HepG2 (cell line): ENCODE measurements at places on chromosomes 11 and 22.

GRCh38 chr11:19191530-19192169 is 10.1 kb downstream of the CSRP3 start:
- DNase-seq = peak; percentile 47

DNA sequence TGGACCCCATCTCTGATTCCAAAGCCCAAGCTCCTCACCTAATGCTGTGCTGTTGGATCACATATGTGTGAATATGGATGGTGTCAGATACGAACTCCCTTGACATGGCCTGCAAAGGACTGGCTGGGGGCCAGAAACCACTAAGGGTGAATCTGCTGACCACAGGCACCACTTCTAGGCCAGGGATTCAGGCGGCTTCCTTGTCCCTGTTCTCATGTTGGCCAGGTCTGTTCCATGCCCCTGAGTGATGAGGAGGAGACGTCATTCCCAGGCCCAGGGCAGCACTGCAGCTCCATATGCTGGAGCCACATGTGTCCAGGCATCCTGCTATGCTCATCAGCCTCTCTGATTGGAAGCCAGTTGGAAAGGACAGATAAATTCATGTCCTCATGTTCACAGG is 130.0 kb upstream of the BDNF start:
- DNase-seq = no peak

GRCh38 chr11:79484872-79485271 is 44.0 kb upstream of the TENM4 start:
- no peak for DNase-seq

GRCh38 chr11:67645521-67646461 is 4.7 kb downstream of the ACY3 start:
- no peak for DNase-seq

- DNase-seq = peak; percentile 11
These were observed 460 bp downstream of the ZC3H12C start for GRCh38 chr11:110093407-110094297.

- DNase-seq = peak; percentile 2
These were observed 465.5 kb downstream of the GUCY1A2 start for GRCh38 chr11:106552694-106553203.

DNA sequence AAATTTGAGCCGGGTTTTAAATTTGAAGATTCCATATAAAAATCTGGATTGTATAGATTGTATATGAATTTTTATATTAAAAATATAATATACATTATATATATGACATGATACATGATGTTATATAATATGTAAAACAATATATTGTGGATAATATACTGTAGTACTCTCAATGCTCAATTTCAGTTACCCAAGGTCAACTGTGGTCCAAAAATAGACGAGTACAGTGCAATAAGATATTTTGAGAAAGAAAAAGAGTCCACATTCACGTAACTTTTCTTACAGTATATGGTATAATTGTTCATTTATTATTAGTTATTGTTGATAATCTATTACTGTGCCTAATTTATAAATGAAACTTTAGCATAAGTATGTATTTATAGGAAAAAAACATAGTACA is 94.2 kb upstream of the YWHAH start:
- no peak for DNase-seq

DNA sequence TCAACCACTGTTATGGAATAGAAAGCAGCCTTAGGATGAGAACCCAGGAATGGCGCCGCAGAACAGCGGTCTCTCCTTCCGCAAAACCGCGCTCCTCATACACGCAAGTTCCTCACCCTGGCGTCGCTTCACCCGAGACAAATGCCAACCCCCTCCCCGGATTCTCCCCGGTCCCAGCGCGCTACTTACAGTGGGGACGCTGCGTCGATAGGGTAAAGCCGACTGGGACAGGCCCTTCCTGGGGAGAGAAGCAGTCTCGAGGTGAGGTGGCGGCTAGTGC is 287 bp downstream of the RPS13 start:
- DNase-seq = no peak

- DNase-seq = peak; percentile 51
These were observed 202.2 kb upstream of the SORL1-AS1 start for GRCh38 chr11:121654843-121655536.

DNA sequence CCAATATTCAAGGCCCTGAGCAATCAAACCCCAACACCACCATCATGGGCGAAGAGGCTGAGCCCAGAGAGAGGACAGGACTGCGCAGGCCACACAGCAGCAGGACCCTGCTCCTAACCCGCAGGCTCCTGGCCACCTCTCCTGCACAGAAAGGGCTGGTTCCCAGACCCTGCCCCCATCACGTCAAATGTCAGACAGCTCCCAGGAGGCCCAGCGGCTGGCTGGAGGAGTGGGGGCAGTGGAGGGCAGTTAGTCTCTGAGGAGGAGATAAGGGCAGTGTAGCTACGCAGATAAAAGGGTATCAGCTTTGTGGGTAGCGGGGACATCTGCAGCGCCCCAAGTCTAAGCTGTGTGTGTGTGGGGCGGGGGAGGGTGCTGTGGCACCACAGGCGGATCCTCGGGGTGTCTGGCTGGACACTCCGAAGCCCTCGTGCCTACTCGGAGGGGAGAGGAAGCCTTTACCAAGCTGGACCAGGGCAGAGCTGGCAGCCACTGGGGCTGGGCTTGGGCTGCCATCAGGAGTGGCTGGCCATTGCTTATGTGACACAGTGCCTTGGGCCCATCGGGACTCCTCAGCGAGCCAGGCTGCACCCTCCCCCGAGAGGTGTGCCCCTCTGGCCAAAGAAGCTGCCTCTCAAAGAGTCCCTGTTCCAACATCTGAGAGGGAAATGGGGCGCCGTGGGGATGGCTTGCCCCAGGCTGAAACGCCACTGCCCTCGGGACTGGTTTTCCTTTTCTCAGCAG is 21.5 kb downstream of the FADS3 start:
- no peak for DNase-seq

DNA sequence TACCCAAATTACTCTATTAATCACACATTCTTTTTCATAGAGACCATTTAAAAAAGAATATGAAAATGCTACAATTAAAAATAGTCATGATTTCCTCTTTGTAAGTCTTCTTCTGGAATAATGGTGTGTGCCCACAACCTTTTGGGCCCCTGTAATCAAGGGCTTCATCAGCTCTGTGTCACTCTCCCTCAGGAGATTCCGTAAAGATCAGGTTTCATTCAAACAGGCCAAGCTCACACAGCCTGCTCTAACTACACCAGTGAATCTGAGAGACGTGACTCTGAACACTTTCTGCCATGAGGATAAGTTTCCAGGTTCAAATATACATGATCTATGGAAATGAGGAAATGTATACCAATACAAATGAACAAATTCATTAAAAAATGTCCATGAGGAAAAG is 9.5 kb downstream of the DRICH1 start:
- DNase-seq = no peak

DNA sequence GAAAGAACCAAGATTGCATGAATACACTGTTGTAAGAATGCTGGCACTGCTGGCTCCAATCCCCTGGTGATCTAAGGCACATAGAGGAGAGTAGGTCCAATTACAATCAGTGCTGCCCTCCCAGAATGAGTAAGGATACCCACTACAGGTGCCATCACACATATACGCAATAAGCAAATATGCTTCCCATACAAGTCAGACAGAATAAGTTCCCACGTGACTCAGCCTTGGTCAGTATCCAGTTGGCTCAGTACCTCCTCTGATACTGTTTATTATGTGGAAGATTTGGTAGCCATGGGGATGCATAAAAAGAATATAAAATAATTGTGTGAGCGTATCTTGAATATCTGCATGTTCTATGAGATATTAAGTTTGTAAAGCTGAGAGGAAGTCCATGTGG is 8.9 kb upstream of the OR2D3 start:
- DNase-seq = no peak

GRCh38 chr11:55571828-55572227 is at the start of gene OR4C16:
OR4C16 (plus strand) TSS chr11:55572128; CDS start chr11:55572128, 0 bp downstream.
- DNase-seq = no peak

GRCh38 chr11:9013373-9013772 is 9.6 kb upstream of the NRIP3 start:
- no peak for DNase-seq

GRCh38 chr11:2182075-2182474 is 10.5 kb upstream of the TH start:
- no peak for DNase-seq

- no peak for DNase-seq
These were observed 251.2 kb downstream of the FAT3 start for GRCh38 chr11:92475819-92476218.

- DNase-seq = no peak
These were observed 49.9 kb downstream of the CSF2RB start for GRCh38 chr22:36963302-36963701.

GRCh38 chr11:11370255-11370961 is 17.4 kb upstream of the CSNK2A3 start:
- DNase-seq = no peak

GRCh38 chr11:118659953-118660680 is 19.3 kb downstream of the TREH start:
- no peak for DNase-seq

DNA sequence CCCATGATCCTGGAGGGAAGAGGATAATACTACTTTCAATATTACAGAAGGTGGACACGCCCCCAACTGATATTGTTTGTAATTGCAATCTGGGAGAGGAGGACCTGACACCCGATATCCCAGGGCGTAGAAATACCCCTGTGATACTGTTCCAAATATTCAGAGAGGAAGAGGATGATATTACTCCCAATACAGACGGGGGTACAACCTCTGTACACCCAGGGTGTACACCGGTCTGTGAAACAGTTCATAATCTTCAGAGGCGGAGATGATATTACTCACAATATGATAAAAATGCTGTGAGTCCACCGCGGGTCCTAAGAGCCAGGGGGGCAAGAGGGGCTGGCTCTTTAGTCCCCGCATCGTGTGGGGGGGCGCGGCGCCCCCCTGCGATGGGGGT is 57.2 kb upstream of the ALDH3B2 start:
- DNase-seq = no peak

DNA sequence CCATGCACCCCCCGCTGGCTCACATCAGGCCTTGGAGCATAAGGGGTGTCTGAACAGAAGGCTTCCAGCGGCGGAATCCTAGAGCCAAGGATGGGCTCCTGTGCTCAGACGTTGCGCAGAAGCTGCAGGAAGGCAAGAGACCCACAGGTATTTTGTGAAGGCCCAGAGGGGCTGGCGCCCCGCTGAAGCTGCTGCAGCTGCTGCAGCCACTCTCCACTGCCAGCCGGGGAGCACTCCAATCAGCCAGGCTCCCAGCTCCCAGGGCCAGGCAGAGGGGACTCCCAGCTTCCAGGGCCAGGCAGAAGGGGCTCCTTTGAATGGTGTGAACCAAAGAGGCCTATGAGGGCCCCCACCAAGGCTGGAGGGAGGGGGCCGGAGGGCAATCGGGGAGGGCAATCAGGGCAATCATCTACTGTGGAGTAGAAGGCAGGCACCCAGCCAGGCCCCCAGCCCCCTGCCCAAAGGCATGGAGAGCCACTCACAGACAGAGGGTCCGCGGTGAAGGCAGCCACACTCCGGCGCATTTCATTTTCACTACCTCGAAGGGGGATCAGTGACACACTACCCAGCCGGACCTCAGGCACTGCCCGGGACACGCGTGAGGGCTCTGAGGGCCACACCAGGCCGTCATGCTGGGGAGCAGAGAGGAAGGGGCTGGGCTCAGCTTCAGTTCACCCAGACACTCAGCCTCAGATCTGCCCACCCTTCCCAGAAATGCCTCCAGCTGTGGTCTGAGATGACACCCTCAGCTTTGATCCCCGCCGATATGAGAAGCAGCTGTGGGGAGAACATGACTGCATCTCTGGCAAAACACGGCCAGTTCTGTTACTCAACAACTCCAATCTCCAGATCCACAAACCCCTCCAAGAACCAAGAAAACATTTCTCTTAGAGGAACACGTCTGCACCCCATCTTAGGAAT is 11.6 kb upstream of the PDE2A start:
- DNase-seq = no peak

DNA sequence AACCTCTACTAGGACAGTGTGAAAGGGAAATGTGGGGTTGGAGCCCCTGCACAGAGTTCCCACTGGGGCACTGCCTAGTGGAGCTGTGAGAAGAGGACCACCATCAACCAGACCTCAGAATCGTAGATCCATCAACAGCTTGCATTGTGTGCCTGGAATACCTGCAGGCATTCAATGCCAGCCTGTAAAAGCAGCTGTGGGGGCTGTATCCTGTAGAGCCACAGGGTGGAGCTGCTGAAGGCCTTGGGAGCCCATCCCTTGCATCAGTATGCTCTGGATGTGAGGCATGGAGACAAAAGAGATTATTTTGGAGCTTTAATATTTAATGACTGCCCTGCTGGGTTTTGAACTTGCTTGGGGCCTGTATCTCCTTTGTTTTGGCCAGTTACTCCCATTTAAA is 46.3 kb downstream of the PGR start:
- no peak for DNase-seq

DNA sequence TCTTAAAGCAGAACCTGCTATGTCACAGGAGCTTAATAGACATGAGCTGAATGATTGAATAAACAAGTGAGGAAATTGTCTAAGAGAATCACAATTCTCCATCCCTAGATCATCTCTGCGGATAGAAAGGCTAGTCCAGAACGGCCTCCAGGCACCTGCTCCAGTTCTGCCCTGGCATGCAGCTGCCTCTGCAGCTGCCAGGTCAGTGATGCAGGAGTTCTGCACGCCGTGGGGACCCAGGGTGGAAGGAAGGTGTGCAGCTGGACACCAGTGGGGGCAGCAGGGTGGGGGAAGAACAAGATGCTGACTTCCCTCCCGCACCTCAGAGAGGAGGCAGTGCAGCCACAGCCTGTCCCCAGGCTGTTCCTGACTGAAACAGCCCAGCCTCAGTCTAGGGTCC is 192.1 kb upstream of the NCAM1 start:
- DNase-seq = no peak

DNA sequence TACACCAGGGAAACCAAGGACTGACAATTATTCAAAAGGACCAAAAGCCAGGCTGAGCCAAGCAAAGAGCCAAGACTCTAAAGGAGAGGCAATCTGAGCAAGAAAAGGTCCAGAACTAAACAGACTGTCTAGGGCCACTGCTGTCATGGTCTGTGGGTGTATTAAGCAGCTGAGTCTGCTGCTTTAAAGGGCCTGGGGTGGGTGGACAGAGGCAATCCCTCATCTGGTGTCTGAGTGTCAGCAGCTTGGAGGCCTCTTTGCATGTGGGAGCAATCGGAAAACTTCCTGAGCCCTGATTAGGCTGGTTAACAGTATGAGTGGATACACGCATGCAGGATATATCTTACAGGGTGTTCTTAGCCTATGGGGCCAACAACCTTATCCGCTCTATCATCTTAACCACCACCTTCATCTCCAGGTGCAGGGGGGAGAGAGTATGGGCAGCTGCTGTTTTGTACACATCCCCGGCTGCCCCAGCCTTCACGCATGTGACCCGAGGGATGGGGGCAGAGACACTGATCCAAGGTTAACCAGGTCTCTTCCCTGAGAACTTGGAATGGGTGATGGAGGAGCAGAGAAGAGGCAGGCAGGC is 67.5 kb upstream of the TIMP3 start:
- DNase-seq = no peak

- DNase-seq = peak; percentile 81
These were observed 7.7 kb downstream of the SLC37A2 start for GRCh38 chr11:125070699-125071254.

GRCh38 chr22:39984746-39985145 is 10.0 kb upstream of the FAM83F start:
- no peak for DNase-seq
